ENCODE measurements at places on chromosomes 2 and 18. TPM values are rescaled to one million over a fixed set of nuclear protein-coding genes. Genes with fewer than 3 reads are reported as not detected.

DNA sequence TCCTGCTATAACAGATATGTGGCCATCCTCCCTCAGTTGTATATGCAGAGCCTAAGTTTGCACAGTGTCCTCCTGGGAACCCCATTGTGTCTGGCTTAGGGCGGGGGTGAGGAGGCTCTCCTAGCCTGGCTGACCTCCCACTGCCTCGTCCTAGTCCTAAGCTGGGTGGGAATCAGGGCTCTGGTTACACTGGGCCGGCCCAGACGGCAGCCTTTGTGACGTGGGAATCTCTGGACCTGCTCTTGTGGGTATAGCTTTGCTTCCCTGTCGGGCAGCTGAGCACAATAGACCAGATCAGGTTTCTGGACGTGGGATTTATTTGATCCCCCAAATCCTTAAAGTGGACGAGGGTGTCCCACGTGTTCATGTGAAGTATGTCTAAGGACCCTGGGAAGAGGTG, 2.9 kb downstream of the ACKR3 start:
- no peaks in the 10 kb centered on the region for H3K36me3 ChIP-seq
- peaks cover 52% of the 10 kb centered on the region for H3K27me3 ChIP-seq
- DNase-seq: peak; percentile 19
- no peak overlapping the region for H3K4me3 ChIP-seq
- peaks cover 4% of the 10 kb centered on the region for H3K4me1 ChIP-seq
- H3K27ac ChIP-seq: no peak overlapping the region

GRCh38 chr2:38905251-38905650, 15.6 kb downstream of the ARHGEF33 start:
- no peaks in the 10 kb centered on the region for H3K36me3 ChIP-seq
- no peak for DNase-seq
- no peaks in the 10 kb centered on the region for H3K27me3 ChIP-seq
- H3K4me1 ChIP-seq: 0 out of 2 replicates have a peak, but pooled peaks cover 5% of the 10 kb centered on the region
- H3K4me3 ChIP-seq: no peak overlapping the region
- H3K27ac ChIP-seq: no peak overlapping the region

The CXCR1 gene
- not detected for total RNA-seq

The PPIG gene
- total RNA-seq: 28.2 TPM
